Amygdala (tissue), 56 donors: ENCODE measurements at places on chromosomes 16 and 17.

DNA sequence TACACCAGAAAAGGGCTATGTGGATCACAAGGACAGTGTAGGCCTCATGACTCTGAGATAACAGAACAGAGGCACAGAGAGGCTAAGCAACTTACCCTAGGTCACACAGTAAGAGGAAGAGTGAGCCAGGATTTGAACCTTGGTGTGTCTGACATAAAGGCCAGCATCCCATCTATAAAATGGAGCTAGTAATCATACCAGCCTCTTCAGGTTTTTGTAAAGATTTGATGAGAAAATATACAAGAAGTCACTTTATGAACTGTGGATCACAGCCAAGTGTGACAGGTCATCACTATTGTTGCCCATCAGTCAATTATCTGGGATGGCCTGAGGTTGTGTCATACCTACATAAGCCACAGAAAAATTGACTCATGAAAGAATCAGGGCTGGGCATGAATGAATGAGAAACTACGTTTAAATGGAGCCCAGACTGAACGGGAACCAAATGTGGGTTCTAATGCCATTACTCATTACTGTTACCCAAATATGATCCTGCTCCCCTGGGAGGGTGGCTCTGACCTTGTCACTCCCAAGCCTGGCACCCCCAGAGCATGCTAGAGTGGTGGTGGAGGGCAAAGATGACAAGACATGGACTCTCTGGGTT lies 21.0 kb downstream of the FBXO39 start:
- DNase-seq: no peak

DNA sequence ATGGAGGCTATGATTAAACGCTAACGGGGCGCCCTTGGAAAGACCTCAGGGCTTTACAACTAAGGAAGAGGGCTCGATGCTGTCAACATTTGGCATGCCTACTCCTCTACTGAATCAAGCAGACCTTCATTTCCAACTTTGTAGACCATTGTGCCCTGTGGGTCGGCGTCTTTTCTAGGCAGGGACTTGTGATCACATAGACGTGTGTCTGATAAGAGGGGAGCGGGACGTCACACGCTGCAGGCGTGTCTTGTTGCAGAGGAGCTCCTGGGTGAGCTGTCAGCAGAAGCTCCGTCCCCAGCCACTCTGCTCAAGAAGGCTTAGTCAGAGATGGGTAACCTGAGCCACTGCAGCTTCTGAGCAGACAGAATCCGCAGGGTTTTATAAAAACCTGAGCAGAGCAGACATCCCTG lies 2.8 kb downstream of the MAPK8IP3 start:
- no peak for DNase-seq

- DNase-seq: no peak
Observed at GRCh38 chr17:74214484-74215341, 1.3 kb downstream of the TTYH2 start.

DNA sequence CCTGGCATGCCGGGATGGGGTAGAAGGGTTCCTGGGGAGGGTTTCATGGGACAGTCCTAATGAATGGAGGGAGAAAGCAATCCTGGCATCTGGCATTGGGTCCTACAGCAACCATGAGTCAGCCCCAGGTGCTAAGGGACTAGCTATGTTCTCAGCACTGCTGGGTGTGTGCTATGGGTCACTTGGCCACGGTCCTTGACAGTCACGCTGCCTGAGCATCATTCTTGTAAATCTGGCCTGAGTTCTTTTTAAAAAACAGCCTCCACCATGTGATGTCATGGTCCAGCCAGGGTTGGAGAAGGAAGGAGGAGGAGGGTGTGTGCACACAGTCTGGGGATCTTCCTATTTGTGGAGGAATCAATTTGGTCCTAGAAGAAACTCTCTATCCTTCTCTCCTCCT lies 6.2 kb upstream of the RAMP2 start:
- DNase-seq: no peak

GRCh38 chr16:24890746-24891145 lies 45.0 kb downstream of the SLC5A11 start:
- DNase-seq: no peak

DNA sequence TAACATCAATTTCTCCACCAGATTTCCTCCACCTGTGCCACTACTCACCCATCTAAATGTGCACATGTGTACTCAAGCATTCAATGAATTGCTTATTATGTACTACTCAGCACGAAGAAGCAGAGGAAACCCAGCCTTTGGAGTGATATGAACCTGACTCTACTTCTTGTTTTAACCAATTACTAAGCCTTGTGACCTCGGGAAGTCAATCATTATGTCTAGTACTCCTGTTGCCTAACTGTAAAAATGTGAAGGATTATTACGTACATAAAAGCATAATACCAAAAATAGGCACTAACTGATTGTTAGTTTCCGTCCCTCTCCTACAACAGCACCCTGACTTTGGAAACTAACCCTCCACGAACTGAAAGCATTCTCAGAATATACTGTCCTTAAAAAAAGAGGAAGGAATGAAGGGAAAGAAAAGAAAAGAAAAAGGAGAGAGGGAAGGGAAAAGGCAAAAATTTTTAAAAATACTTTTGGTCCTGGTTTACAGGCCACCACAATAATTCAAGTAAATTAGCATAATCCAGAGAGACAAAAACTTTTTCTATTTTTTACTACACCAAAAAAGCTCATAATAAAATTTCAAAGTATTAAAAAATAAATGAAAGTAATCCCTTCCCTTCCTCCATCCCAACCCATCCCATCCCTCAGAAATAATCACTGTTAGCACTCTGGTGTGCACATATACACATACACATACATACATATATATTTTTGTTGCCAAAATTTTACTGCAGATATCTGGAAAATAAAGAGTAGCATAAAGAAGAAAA lies 53.6 kb downstream of the KANSL1 start:
- DNase-seq: no peak

GRCh38 chr17:61284174-61284573 lies 115.5 kb upstream of the TBX2 start:
- DNase-seq: no peak

- no peak for DNase-seq
Observed at GRCh38 chr17:19345486-19346350, 16.8 kb downstream of the B9D1 start.

DNA sequence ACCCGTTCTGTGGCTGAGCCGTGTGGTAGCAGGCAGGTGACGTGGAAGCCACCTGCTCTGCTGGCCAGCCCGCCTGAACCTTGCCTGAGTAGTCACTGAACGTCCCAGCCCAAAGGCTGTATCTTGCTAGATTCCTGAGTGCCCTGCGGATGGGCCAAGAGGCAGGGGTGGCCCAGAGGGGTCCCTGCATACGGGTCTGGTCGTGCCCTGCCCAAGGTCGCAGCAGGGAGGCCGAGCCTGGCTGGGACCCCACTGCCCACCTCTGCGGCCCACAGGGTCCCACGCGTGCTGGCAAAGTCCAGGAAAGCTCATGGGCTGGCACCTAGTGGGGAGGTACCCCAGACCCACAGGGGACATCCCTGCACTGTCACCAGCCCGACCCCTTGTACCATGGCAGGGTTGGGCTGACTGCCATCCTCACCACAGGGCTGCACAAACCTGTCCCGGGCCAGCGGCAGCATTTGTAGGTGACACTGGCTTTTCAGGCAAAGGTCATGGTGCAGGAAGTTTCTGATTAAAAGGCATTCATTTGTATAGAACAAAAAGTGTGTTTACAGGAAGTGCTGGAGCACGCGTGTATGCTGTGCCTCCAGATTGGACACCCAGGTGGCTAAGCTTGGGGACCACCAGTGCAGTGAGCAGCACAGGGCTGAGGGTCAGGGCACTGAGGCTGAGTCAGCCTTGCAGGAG lies 45.1 kb upstream of the ZC3H18 start:
- no peak for DNase-seq

GRCh38 chr16:66487580-66488275 lies 60.6 kb downstream of the BEAN1 start:
- DNase-seq: no peak

GRCh38 chr17:50538549-50539410 lies 6.2 kb downstream of the EPN3 start:
- no peak for DNase-seq

DNA sequence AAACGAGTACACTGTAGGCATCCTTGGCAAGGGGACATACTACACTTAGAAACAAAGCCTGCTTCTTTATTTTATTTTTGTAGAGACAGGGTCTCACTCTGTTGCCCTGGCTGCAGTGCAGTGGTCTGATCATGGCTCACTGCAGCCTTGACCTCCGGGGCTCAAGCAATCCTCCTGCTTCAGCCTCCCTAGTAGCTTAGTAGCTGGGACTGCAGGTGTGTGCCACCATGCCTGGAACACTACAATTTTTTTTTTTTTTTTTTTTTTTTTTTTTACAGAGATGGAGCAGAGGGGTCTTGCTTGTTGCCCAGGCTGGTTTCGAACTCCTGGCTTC lies 78.2 kb downstream of the WIPI1 start:
- no peak for DNase-seq

GRCh38 chr17:8794636-8795035 lies 4.5 kb downstream of the MFSD6L start:
- no peak for DNase-seq

DNA sequence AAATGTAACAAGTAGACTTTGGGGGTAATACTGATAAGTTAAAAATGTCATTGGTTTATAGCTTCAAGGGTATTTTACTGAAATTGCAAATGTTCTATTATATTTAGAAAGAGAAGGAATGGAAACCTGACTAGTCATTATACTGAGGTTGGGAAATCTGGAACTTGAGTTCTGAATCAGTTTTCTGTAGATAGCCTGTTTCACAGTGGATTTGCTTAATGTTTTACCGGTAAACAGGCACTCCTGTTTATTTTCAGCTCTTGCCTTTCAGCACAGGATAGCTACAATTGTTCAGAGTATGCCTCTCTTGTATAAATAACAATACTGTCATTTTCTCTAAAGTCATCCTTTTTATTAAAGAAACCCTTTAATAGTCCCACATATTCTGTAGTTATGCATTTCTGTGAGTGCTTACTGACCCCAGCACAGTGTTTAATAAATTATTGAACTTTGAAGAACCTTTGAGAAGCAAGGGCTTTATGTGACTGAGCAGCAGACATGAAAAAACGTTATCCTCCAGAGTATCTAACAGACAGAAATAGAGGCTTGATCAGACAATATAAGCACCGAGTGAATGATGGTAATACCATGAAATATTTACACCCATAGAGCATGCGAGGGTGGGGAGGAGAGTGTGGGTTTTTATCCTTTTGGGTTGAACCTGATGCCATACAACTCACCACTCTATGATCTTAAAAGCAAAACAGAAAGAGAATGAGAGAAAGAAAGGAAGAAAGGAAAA lies 58.2 kb downstream of the FTO start:
- no peak for DNase-seq

DNA sequence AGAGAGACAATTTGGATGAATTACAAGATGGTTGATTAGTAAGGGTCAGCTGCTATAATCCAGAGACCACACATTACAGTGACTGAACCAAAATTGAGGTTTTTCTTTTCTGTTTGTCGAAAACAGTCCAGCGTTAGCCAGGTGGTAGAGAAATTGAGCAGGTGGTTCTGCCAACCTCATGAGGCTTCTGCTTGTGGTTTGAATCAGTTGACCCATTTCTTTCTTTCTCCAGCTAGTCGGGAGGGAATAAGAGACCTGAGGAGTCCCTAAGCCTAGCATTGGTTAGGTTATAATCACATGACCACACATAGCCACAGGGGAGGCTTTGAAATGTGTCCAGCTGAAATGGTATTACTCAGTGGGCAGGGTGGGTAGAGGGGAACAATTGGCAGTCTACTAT lies 504.6 kb downstream of the HS3ST4 start:
- no peak for DNase-seq
